Epithelial cell of proximal tubule (primary cell): ENCODE measurements at places on chromosomes 12 and 14.

GRCh38 chr14:100454437-100454836, 131.3 kb downstream of the SLC25A47 start:
- DNase-seq: no peak

GRCh38 chr12:120668868-120669840, 17.8 kb upstream of the MLEC start:
- DNase-seq: no peak

DNA sequence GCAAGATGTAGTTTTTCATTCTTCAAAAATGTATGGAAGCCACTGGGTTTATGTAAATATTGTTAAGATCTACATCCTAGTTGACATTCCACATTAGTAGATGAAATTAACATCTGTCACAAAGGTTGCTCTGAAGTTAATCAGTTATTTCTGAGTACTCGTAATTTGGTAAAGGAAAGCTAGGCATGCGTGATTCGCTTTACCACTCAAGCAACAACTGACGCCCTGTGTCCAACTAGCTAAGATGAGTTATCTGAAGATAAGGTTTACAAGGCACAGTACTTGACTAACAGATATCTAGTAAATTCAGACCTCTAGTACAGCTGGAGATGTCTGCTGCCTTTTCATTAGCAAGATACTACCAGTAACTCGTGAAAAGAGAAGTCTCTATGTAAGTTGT, 14.1 kb downstream of the PRKD1 start:
- DNase-seq: peak; percentile 54

DNA sequence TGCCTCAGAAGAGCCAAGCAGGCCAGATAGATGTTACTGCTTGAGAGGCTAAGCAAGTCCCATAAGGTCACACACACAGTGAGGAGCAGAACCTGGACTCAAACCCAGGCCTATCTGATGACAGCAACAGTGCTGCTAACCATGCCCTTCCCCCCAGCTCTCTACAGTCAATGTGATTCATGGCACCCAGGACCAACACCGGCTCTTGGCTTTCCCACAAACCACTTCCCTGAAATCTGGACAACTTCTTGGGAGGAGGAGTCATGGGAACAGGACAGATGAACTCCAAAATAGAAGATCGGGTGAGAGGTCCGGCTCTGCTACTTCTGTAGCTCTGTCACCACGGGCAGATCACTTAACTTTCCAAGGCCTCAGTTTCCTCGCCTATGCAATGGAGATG, 716 bp upstream of the PTGDR start:
- no peak for DNase-seq

DNA sequence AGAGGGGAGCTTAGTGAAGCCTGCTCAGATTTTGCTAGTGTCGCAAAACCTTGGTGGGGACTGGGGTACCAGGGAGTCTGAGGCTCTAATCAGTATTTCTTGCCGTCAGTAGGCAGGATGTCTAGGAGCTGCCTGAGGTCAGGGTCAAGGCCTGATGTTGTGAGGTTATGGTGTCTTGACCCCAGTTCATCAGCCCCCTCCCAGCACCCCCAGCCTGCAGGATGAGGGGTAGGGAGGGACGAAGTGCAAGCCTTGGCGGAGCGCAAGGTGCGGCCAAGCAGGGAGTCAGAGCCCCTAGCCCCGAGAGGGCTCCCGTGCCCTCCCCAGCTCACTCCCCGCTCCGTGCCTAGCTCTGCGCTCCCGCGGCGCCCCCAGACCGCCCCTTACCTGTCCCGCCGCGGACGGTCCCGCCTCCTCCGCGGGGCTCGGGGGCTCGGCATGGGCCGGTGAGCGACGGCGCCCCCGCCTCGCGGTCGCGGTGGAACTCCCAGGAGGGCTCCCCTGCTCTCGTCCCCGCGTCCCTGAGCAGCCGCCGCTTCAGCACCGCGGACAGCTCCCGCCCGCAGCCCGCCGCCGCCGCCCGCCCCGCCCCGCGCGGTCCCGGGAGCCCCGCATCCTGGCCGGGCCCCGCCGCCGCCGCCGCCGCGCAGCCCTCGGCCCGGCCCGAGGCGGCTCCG, 347 bp downstream of the SYNDIG1L start:
- no peak for DNase-seq

DNA sequence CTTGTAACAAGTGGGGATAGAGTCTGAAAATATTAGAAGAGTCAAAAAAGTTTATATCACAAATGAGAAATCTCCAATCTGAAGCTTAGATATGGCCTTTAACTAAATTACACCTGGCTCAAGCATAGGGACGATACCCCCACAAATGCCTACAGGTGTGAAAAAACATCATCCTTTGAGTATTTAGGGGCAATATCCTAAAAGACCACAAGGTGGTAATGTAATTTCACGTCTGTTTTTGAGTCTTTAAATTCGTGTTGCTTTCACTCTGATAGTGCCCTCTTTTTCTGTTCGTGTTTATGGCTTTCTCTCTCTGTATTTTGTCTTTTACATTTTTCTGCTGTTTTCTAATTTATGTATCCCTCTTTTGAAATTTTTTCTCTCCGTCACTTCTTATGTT, 84.3 kb downstream of the ETNK1 start:
- no peak for DNase-seq

DNA sequence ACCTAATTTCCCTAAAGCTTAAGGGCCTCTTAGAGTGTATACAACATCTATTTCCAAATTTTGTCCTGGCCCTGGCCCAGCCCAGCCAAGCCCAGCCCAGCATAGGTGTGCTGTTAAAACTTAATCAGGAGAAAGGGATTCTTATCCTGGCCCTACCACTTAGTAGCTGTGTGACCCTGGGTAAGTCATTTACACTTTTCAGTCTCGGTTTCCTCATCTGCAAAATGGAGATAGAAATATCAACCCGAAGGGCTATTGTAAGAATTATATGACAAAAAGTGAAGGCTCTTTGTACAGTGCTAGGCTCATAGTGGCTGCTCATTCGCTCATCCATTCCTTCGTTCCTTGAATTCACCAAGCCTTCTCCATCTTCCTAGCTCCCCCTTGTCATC, 442 bp downstream of the ERG28 start:
- no peak for DNase-seq

- no peak for DNase-seq
Observed at GRCh38 chr12:125079648-125080645, 14.7 kb downstream of the AACS start.

GRCh38 chr14:104016873-104017650, 68.4 kb upstream of the ASPG start:
- DNase-seq: no peak

GRCh38 chr12:109343677-109344076, 4.0 kb upstream of the MYO1H start:
- DNase-seq: peak; percentile 1

- no peak for DNase-seq
Observed at GRCh38 chr12:68375756-68376695, 43.9 kb upstream of the MDM1 start.

GRCh38 chr12:22321638-22322037, 12.9 kb downstream of the ST8SIA1 start:
- DNase-seq: no peak
